B cell (primary cell): ENCODE measurements at places on chromosomes 6 and 20. TPM values are rescaled to one million over a fixed set of nuclear protein-coding genes. Genes with fewer than 3 reads are reported as not detected.

GRCh38 chr20:24376311-24377099 lies 92.9 kb upstream of the SYNDIG1 start:
- DNase-seq = no peak

DNA sequence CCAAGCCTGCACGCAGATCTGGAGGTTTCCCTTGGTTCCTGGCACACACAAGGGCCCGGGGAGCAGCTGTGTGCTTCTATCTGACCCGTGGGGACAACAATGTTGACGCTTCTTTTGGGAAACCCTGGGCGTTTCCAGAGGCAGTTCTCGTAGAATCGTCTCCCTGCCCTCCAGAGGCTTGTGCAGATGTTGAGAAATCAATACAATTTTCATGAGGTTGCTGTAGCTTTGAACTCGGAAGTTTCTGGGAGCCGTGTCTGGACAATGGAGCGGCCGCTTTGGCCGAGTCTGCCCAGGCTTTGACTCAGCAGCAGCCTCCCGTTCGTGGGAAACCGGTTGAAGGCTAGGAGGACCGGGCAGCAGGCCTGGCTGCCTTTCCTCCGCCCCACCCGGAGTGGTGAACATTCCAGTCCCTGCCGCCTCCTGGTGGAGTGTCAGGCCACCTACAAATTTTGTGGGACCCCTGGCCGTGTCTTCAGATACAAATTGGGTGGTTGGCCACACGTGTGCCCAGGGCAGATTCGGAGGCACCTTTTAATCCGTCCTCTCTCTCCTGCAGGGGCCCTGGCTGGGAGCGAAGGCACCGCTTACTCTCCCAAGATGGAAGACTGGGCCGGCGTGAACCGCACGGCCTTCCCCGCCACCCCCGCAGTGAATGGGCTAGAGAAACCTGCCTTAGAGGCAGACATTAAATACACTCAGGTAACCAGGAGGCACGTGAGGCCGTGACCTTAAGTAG lies 2.7 kb downstream of the PAX1 start:
- DNase-seq = no peak

TPD52L2 gene
- total RNA-seq = 41.1 and 41.3 TPM in 2 replicates

ABHD16B gene
- total RNA-seq = not detected in 2 replicates

EPB41L1 gene
- total RNA-seq = 1.3 and 2.3 TPM in 2 replicates

C20orf144 gene
- total RNA-seq = 0.27 and 0.44 TPM in 2 replicates

GGTLC1 gene
- not detected in 2 replicates for total RNA-seq

GRCh38 chr20:15895126-15895525 lies 678.1 kb downstream of the KIF16B start:
- DNase-seq = no peak

GRCh38 chr6:6758546-6758914 lies 170.0 kb downstream of the LY86 start:
- no peak for DNase-seq

- no peak for DNase-seq
Measured at GRCh38 chr20:1654996-1655395, 2.6 kb downstream of the SIRPG start.

GRCh38 chr6:42148058-42148457 lies 5.6 kb upstream of the C6orf132 start:
- DNase-seq = no peak

DNA sequence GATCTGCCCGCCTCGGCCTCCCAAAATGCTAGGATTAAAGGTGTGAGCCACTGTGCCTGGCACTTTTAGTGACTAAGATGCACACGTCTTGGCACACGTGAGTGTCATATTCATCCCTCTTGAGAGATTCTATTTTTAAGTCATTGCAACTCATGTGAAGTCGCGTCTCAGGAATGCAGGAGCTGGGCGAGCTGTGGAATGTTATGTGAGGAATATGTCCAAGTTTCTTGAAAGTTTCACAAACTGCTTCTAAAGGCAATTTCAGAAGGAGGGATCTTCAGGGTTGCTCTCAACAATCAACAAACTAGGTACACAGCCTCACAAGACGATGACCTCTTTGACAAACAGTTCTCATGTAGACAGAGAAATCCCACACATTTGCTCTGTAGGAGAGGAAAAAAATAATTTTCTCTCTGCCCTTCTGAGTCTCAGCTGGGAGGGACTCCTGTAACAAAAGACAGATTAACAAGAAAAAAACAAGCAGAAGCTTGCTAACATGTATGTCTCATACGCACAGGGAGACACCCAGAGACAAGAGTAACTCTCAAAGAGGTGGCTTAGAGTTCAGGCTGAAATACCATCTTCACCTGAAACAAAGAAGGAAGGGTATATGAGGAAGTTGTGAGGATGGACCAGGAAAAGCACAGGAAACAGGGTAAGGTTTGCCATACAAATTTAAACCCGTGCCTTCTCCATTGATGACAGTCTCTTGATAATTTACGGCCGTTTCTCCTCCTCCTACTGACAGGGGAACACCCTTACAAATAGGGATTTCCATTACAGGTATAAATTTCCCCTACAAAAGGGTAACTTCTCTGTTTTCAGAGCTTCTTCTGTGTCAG lies 45.3 kb upstream of the FAM50B start:
- DNase-seq = peak; percentile 55

DNA sequence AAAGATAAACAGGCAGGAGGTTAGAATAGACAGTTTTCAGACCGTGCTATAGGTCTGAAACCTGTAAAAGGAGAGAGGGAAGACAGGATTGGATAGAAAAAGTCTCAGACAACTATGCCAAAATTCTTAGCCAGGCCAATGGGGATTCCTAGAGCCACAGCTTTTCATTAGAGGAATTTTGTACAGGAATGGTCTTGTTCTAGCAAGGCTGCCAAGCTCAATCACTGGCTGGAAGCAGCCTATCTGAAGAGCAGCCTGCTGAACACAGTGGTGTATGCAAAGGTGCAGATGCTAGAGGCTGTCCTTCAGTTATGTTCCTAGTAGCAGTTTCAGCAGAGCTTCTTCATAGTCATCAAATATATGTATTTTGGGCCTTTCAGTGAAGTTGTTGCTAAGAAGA lies 313.1 kb downstream of the GRIK2 start:
- no peak for DNase-seq

GRCh38 chr6:167543602-167544497 lies 219.0 kb downstream of the TTLL2 start:
- DNase-seq = no peak

GRCh38 chr6:135096403-135097130 lies 41.9 kb upstream of the HBS1L start:
- DNase-seq = no peak

- no peak for DNase-seq
Measured at GRCh38 chr6:145787688-145788087, 26.9 kb downstream of the FBXO30 start.

LRRC1 gene
- total RNA-seq = 8.9 and 12.1 TPM in 2 replicates

- no peak for DNase-seq
Measured at GRCh38 chr20:46575937-46576461, 25.5 kb upstream of the OCSTAMP start.

DNA sequence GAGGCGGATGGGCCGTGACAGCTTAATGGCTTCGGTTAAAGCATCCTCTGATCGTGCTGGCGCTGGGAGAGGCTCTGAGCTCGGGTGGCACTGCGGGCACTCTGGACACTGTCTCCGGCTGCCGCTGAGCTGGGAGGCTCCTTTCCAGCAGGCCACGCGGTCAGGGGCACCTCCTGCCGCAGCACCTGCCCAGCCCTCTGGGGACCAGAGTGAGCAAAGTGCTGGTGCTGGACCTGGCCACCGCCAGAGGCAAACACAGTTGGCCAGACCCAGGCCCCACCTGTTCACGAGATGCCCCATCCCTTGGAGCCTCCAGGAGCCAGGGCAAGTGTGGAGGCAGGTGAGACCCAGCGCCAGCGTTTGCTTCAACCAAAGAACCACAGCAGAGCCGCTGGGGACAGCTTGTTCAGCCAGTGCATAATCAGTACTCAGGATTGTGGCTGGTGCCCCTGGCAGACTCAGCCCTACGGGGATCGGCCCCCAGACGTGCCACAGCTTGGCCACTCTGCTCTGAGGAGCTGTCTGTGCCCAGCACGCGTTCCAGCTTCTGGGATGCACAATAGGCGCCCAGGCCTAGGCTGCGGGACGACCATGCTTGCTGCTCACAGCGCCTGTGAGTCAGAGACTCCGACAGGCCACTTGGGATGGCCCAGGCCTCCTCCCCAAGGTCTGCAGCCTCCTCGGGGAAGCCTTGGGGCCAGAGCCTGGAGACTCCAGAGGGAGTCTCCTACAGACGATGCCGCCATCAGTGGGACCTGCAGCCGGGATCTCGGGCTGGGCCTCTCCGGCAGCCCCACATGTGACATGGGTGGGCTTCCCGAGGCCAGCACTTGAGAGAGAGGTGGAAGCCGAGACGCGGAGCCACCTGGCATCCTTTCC lies 38.2 kb upstream of the SLCO4A1 start:
- DNase-seq = peak; percentile 34

- no peak for DNase-seq
Measured at GRCh38 chr20:40110311-40110831, 578.7 kb downstream of the MAFB start.

PAK5 gene
- total RNA-seq = not detected in 2 replicates

- DNase-seq = peak; percentile 80
Measured at GRCh38 chr6:87742106-87742505, 40.1 kb upstream of the AKIRIN2 start.

DNA sequence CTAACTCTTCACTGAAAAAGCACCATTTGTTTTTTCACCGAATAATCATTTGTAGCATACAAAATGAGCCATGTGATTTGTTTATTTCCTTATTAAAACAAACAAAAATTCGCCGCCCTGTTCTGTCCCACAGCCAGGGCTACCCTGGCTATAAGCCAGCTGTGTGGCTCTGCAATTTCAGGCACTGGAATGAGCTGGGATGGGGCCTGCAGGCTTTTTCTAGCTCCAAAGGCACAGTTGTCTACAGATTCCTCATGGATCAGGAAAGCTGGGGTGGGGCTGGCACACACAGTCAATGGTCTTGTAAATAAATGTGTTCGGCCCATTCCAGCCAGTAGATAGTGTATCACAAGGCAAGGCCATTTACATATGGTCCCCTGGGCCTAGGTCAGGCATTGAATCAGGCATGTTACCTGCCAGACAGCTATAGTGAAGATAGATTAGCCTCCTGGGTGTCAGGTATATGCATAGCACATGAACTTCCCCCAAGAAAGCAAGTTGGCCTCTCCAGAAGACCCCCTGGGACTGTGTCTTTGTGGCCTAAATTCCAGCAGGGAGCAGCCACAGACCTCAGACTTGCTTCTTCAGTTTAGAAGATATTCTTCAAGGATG lies 608.9 kb downstream of the MAFB start:
- DNase-seq = no peak

- DNase-seq = no peak
Measured at GRCh38 chr6:154614641-154615040, 104.2 kb upstream of the CNKSR3 start.

HLA-DQB2 gene
- total RNA-seq = 109 and 112 TPM in 2 replicates

DNA sequence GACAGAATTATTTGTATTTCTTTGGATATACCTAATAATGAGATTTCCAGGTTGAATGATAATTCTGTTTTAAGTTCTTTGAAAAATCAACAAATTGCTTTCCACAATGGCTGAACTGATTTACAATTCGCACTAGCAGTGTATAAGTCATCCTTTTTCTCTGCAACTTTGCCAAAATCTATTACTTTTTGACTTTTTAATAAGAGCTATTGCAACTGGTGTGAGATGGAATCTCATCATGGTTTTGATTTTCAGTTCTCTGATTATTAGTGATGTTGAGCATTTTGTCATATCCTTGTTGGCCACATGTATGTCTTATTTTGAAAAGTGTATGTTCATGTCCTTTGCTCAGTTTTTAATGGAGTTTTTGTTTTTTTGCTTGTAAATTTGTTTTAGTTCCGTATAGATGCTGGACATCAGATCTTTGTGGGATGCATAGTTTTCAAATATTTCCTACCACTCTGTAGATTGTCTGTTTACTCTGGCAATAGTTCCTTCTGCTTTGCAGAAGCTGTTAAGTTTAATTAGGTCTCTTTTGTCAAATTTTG lies 409.8 kb upstream of the CITED2 start:
- no peak for DNase-seq

OOEP gene
- total RNA-seq = 0.97 TPM in 1 of 2 replicates, not detected in the other

C20orf141 gene
- not detected in 2 replicates for total RNA-seq

RAET1L gene
- not detected in 2 replicates for total RNA-seq

PDE10A gene
- not detected in 2 replicates for total RNA-seq

GRCh38 chr6:125346926-125347563 lies 45.3 kb upstream of the HDDC2 start:
- peak; percentile 54 for DNase-seq

GJA1 gene
- total RNA-seq = not detected in 2 replicates

- no peak for DNase-seq
Measured at GRCh38 chr6:51841626-51842025, 245.8 kb downstream of the PKHD1 start.

DNA sequence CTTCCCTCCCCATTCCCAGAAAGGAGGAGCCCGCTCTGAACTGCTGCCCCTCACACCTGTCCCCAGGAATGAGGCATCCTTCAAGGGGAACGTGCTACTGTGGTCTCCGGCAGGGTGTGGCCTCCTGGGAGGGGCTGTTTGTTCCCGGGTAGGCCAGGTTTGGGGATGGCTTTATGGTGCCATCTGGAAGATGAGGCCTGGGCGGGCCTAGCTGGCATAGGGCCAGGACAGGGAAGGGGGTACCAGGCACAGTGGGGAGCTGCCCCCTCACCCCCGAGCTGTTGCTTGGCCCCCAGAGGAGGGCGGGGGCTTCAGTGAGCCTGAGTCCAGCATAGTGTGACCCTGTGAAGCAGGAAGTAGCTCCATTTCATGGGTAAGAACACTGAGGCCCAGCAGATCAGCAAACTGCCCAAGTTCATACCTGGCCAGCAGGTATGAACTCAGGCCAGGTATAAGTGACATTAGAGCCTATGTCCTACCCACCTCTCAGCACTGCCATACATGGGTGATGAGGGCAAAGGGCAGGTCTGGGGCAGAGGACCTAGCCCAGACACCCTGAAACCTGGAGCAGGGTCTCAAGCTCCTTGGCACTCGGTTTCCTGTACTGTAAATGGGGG lies 17.5 kb upstream of the SPDEF start:
- no peak for DNase-seq

- DNase-seq = no peak
Measured at GRCh38 chr6:71822625-71823024, 63.7 kb upstream of the RIMS1 start.

FAM184A gene
- 0.27 and 0.54 TPM in 2 replicates for total RNA-seq

DNA sequence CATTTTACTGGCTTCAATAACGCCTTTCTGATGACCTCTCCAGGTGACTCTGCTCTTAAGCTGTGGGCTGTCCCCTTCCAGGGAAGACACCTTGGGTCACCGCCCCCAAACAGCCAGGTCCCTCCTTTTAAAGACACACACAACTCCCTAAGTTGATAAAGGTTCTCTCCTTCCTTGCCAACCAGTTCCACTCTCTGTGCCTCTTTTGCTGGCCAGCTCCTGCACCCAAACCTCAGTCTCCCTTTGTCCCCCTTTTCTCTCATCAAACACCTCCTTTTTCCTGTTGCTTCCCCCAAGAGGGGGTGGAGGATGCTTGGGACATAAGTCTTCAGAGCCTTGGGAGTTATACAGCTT lies 1.0 kb downstream of the NCOA6 start:
- peak; percentile 75 for DNase-seq

- DNase-seq = no peak
Measured at GRCh38 chr20:47524015-47524784, 22.5 kb downstream of the NCOA3 start.

DLL1 gene
- total RNA-seq = 4.5 and 6.8 TPM in 2 replicates

GRCh38 chr20:62838128-62838891 lies 21.5 kb downstream of the COL9A3 start:
- peak; percentile 79 for DNase-seq

SEMG1 gene
- total RNA-seq = not detected in 2 replicates
